ENCODE measurements at places on chromosomes 13 and 19.
A peak's percentile ranks its signal among the peaks of the same experiment; 100 is the strongest.

- DNase-seq, result no peak
Observed at GRCh38 chr13:50275392-50276063, 260.3 kb downstream of the KCNRG start.

GRCh38 chr13:51343475-51343874, 4.0 kb downstream of the SERPINE3 start:
- DNase-seq, result no peak

DNA sequence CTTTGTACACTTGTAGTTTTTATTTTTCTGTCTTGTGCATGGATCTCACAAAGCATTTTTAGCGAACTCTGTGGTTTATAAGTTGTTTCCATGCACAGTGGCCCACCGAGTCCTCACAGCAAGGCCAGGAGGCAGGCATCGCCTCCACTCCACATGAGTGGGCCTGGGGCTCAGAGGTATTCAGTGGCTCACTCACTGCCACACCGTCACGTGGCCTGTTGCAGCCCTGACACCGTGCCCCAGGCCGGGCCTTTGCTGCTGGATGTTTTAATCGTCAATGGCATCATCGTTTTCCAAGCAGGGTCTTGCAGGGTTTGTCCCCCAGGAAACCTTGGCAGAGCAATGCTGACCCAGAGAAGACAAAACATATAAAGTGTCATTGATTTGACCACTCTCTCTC, 59.8 kb downstream of the SPACA7 start:
- no peak for DNase-seq

- DNase-seq, result no peak
Observed at GRCh38 chr13:92265408-92265807, 867.0 kb downstream of the GPC5 start.

DNA sequence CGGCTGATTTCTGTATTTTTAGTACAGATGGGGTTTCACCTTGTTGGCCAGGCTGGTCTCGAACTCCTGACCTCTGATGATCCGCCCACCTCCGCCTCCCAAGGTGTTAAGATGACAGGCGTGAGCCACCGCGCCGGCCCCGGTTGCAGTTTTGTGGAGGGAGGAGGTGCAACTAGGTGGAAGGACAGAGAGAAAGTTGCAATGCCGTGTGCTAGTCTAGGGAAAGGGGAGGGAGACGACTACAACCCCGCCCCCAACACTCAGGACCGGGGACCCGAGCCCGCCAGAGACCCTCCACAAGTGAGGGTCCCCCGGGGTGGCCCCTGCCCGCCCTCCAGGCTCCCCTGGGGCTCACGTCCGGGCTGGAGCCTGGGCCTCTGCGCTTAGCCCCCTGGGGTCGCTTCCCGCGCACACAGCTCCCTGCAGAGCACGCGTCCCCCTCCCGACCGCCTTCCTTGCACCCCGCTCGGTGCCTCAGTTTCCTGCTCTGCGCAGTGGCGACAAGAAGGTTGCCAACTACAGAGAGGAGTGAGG, 1.2 kb upstream of the ARID3A start:
- peak; percentile 34 for DNase-seq

All from HAP-1 (cell line).